ENCODE measurements at places on chromosomes 6 and 20. TPM values are rescaled to one million over a fixed set of nuclear protein-coding genes. Genes with fewer than 3 reads are reported as not detected.

Gene MYBL2
- total RNA-seq, result 2.2 TPM

- no peak for DNase-seq
Observed at GRCh38 chr6:30703821-30704220, 13.0 kb upstream of the NRM start.

GRCh38 chr6:35328108-35328723, 14.1 kb upstream of the PPARD start:
- no peak for DNase-seq

- DNase-seq, result no peak
Observed at GRCh38 chr6:167420858-167421766, 96.2 kb downstream of the TTLL2 start.

GRCh38 chr6:56807326-56807988, 147.4 kb upstream of the BEND6 start:
- no peak for DNase-seq

GRCh38 chr6:118187568-118188164, 280.6 kb downstream of the SLC35F1 start:
- DNase-seq, result no peak

GRCh38 chr6:22025468-22026163, 271.2 kb downstream of the PRL start:
- DNase-seq, result peak; percentile 95

GRCh38 chr6:151698931-151699700, 108.4 kb upstream of the ESR1 start:
- no peak for DNase-seq

DNA sequence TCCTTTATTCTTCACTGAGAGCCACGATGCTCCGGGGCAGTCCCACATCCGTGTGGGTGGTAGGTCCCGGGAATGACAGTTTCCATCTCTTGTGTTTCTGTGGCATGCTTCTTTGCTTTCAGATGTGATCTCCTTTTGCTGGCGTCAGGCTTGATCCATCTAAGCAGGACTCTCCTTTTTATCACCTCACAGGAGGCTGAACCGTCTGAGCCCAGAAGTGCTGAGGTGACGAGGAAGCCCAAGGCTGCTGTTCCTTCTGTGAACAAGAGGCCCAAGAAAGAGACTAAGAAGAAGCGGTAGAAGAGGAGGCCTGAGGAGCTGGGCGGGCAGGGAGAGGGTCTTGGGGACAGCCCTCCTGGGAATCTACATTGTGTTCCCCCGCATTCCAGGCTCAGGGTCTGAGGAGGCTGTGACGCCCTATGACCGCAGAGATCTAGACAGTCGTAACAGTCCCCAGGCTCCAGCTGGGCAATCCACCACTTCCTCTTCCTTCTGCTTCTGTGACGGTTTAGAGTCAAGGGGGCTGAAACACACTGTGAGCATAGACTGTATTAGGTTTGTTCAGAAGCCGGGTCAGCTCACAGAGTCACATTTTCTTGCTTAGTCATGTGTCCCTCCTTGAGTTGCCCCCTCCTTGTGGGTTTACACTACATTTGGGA, 26.8 kb downstream of the MANBAL start:
- DNase-seq, result no peak

DNA sequence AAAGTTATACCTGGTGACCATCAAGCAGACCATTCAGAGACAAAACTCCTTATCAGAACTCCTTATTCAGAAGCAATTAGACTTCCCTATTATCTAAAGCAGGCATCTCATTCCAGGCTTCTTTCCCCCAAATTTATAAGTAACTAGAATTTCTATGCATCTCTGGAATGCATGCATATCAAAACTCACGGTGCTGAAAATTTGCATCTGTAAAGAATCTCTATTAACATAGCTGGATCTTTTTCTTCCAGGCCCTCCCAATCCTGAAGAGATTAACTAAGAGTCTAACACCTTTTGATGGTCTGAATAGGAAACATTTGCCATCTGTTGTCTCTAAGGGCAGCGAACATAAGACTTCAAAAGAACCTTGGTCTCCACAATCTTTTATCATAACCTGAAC, 22.8 kb upstream of the SLC52A3 start:
- DNase-seq, result no peak

DNA sequence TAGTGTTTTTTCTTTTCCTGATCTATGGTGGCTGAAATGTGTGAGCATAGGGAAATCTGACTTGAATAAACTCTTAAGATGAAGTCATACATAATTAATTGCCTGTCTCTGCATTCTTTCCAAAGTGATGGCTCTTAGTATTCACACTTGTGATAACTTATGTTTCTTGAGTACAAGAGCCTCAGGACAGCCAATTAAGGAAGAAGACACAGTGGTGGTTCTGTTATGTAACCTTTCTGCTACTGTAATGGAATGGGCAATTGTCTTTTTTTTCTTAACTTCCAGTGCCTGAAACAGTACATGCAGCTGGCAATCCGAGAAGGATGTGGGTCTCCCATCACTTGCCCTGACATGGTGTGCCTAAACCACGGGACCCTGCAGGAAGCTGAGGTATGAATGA, 40.1 kb downstream of the RNF144B start:
- DNase-seq, result no peak

DNA sequence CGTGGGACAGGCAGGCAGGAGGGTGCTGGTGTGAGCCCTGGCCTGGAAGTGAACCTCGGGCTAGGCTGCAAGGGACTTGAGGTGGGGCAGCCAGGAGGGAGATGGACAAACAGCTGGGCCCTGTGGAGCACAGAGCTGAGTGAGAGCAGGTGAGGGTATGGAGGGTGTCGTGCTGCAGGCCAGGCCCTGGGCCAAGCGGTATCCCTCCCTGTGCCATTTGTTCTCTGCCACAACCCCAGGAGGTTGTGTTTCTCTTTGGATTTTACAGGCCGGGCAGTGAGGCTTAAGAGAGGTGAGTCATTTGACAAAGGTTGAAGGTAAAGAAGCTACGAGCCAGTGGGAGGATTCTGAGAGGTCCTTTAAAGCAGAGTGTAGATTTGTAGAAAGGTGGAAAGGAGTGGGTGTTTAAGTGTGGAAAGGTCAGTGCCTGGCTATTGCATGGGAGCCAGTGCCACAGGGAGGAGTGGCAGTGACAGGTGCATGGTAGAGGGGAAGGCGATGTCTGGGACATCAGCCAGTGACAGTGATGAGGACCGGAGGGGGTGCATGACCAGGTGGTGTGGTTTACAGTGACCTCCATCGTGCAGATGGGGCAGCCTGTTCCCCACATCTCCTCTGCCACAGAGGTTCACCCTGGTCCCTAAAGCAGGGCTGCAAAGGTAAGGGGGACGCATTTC, 39.8 kb downstream of the GMPR start:
- DNase-seq, result no peak
